RPMI7951 (cell line): ENCODE measurements at places on chromosomes 7 and 10. TPM values are rescaled to one million over a fixed set of nuclear protein-coding genes. Genes with fewer than 3 reads are reported as not detected.

DNA sequence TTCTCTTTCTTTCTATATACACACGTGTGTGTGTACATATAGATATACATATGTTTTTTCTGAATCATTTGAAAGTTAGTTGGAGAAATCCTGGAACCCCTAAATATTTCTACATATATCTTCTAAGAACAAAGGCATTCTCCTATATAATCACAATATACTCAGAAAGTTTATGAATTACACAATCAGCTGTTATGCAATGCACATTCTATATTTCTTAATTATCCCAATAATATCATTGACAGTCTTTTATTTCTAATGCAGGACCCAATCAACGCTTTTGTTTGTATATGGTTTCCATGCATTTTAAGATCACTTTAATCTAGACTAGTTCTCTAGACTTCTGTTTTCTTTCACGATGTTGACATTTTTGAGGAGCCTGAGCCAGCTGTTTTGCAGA, 27.7 kb upstream of the ZNF746 start:
- DNase-seq = no peak

PDZD7 gene
- 2.0 and 2.8 TPM in 2 replicates for total RNA-seq

GRCh38 chr7:69843653-69844052, 245.4 kb downstream of the AUTS2 start:
- no peak for DNase-seq

ZNF487 gene
- 6.1 and 6.3 TPM in 2 replicates for total RNA-seq

- no peak for DNase-seq
Observed at GRCh38 chr10:88888810-88889445, 8.9 kb downstream of the STAMBPL1 start.

GRCh38 chr10:116289652-116290051, 16.6 kb upstream of the GFRA1 start:
- no peak for DNase-seq

GRCh38 chr7:128427289-128427891, 17.6 kb upstream of the IMPDH1 start:
- DNase-seq = peak; percentile 58

GRCh38 chr10:123062726-123063125, 53.9 kb downstream of the ACADSB start:
- no peak for DNase-seq

- DNase-seq = peak; percentile 59
Observed at GRCh38 chr10:18658271-18659124, 733 bp upstream of the ARL5B start.

DNA sequence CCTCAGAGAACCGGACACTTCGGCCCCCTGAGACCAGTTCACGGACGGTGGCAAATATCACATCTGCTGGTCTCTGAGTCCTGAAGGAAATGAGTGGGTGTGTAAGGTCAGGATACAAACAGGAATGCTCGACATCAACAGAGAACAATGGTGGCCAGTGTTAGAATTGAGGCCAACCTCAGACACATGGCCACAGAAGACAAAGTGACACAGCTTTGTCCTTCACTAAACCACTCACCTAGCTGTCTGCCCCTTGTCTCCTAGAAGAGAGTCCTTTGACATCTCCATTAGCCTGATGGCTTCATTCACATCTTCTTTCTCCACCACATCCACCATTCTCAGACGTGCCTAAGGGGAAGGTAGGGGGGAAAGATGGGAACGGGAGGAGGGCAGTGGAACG, 4.3 kb downstream of the COPS6 start:
- DNase-seq = no peak

AKR1C4 gene
- not detected in 2 replicates for total RNA-seq

PPP1R9A gene
- total RNA-seq = under 0.01 and 0.12 TPM in 2 replicates

AZGP1 gene
- total RNA-seq = 2.1 and 2.2 TPM in 2 replicates

TMEM273 gene
- not detected in 2 replicates for total RNA-seq

DNA sequence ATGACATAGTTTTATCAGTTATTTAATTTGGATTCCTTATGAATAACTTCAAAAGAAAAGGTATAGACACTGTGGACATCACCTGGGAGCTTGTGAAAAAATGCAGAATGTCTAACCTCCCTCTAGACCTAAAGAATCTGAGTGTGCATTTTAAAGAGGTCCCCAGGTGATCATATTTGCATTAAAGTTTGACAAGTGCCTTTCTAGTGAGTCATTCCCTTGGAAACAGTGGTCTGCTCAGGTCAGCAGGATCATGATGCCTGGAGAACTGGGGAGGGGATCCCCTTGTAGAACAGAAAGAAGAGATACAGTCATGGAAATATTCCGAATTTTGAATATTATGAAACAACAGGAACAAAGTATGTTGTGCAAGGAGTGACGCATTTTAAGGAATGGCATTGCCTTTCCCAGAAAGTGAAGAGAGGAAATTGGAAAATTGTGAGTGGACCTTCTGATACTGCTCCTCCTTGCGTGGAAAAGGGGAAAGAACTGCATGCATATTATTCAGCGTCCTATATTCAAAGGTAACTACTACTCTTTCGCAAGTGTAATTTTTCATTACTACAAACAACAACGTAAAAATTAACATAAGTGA, 4.6 kb downstream of the STEAP2 start:
- DNase-seq = no peak

- no peak for DNase-seq
Observed at GRCh38 chr10:52436664-52437063, 122.6 kb downstream of the DKK1 start.

- DNase-seq = peak; percentile 31
Observed at GRCh38 chr10:79293841-79294581, 53.3 kb upstream of the PPIF start.

GRCh38 chr10:58993480-58994221, 182.8 kb upstream of the PHYHIPL start:
- no peak for DNase-seq

DNA sequence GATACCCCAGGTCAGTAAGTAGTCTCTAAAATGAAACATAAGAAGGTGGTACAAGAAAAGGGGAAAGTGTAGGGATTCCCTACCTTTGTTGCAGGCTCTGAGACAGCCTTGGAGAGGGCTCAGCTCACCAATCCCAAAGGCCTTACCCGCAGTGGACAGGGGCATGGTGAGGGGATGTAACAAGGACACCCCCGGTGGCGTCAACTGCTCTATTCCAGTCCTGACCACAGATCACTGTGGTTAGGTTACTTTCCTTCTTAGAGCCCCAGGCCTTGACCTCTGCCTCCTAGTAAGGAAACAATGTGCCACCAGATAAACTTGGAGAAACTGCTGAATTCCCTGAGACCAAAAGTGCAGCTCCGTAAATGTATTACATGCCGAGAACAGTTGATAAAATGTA, 17.5 kb downstream of the PLXNA4 start:
- peak; percentile 48 for DNase-seq

DNA sequence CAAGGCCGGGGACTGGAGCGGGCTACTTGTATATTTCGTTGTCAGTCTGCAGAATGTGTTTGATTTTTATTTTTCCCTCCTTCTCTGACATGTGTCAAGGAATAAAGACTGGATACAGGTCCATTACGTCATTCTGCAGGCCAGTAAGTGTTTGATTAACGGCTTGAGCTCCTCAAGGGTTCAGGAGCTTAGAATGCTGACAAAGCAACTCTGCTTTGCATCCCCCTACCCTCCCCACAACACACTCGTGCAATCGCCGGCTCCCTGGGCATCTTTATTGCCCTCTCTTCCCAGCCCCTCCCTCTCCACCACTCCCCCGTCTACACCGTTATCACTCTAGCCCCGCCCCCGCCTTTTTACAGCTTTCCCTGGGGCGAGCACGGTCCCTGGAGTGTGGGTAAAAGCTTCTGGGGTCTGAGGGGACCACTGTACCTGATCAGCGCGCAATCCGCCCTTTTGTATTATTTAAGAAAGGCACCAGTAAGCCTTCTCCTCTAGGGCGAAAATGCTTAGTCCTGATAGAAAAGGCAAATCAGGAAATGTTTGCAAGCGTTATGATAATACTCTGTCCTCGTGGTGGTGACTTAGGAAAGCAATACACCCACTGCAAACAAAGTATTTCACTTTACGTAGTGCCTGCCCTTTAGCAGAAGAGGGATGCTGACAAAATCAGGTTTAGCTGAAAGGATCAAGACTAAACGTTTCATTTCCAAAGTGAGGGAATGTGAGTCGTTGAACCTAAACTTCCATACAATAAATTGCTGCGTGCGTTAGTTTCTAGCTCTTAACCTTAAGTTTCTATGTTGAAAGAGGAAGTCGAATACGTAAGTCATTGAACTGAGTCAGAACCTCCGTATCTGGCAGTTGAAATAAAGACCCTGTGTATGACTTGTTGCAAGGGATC, 1.4 kb upstream of the CREB5 start:
- peak; percentile 13 for DNase-seq

DNA sequence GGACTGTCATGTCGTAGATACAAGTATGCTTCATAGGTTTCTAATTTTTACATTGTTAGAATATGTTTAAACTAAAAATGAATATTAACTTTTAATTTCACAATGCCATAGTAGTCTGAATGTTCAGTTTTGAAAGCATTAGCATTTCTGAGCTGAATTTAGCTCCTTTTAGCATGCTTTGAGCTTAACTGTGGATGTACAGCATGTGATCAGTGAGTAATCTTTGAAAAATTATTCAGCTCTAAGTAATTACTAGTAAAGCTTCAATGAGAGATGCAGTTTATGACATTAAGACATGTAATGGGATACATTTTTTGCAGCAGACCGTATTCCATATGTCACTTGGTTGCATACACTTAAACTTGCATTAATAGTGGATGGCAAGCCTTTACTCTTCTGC, 114.1 kb upstream of the WNT16 start:
- no peak for DNase-seq

TAF5 gene
- total RNA-seq = 6.4 and 8.4 TPM in 2 replicates

- peak; percentile 71 for DNase-seq
Observed at GRCh38 chr10:30434273-30435072, 489 bp downstream of the MAP3K8 start.

GRCh38 chr7:37028909-37029440, 304.7 kb upstream of the AOAH start:
- DNase-seq = no peak

DNA sequence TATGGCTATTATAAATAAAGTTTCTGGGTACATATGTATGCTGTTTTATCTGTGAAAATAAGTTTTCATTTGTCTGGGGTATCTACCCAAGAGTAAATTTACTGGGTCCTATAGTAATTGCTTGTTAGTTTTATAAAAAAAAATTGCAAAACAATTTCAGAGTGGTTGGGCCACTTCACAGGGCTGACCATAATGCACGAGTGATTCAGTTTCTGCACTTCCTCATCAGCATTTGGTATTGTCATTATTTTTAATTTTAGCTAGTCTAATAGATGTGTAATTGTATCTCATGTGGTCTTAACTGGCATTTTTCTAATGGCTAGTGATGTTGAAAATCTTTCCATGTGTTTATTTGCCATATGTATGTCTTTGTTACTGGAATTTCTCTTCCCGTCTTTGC, 452.4 kb upstream of the AKR1E2 start:
- no peak for DNase-seq

CYP26C1 gene
- not detected in 2 replicates for total RNA-seq

DNA sequence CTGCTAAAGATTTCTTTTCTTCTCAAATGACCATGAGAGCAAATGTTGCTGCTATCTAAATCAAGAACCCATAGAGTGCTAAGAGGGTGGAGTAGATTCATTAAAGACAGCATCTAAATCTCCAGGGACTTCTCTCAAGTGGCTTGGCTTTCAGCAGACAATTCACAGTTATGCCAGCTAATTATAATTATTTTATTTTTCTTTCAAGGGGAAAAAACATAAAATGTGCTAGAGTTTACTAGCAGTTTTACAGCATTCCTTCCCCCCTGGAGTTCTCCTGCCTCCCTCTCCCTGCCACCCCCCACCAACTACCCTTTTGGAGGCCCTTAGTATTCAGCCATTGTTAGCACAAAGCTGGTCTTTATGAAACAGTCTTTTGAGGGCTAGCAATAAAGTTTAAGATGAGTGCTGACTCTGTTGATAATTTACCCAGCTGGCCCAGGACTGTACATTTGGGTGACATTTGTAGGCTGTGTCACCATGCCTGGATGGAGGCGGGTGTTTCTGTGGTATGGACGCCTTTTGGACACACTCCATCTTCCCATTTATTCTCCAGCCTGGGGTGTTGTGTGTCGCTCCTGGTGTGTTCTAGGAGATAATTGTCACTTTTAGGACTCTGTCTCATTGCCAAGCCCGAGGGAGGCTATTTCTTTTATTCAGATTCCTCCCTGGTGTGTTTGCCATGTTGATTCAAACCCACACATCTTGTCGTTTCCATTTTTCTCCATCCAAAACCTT, 160.2 kb downstream of the CREB5 start:
- DNase-seq = peak; percentile 7

DNA sequence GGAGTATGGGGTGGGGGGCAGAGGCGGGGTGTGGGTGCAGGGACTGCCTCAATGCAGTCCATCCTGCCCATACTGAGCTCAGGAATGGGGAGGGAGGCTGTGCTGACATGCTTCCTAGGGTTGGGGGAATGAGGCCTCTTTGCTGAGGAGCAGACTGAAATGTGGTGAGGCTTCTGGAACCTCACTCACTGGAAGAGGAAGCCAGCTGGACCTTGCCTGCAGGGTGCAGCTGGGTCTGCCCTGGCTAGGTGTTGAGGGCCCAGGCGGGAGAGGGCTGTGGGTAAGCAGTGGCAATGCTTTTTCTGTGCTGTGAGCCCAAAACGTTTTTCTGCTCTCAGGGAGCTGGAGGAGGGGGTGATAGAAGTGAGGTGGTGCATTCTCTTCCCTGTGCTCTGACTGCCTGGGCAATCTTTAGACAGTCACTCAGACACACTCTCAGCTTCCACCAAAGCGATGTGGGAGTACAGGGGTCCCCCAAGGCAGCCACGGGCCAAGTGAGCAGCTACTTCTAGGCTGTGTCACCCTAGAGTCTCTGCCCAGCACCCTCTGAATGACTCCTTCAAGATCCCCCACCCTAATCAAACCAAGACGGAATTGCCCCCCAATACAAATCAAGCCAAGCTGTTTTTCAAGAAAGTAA, 41.1 kb upstream of the BMPR1A start:
- no peak for DNase-seq

DNA sequence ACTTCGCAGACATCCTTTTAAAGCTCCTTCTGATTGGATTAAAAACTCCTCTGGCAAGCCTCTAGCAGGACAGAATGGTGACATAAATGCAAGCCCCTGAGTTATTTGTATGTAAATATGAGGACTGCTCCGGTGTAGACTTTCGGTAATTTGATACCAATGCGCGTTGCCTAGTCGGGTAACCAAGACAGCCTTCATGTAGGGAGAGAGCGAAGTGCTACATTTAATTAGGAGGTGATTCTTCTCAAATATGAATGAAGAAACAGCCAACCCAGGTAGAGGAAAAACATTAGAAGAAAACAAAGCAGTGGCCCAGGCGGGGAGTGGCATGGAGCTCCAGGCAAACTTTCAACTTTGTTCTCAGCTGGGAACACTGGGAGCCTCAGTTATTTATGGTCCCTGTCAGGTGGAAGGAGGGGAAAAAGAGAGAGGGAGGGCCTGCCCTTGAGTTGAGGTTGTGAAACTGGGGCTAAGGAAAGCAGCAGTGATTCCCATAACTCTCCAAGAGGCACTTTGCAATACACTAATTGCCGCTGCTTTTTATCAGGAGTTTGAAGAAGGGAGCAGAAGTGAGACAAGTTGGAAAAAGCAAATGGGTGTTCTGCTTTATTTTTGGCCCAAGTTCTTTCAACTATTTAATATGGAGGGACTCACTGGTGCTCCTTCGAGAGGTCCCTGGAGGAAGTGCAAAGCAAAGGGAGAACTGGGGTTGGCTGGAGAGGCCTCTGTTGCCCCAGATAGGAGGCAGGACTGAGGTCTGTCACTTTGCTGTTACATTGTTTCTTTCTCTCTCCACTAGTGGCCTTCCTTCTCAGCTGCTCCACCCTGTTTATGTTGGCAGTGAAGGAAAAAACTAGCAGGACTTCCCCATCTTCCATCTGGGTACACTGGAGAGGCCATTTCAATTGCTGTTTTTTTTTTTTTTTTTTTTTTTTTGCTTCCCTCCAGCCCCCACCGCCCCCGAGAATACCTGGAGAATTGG, 234.6 kb upstream of the CCDC6 start:
- DNase-seq = peak; percentile 10

RBP3 gene
- total RNA-seq = not detected in 2 replicates

FAM25C gene
- not detected in 2 replicates for total RNA-seq
